ENCODE measurements at places on chromosomes 12 and 14. TPM values are rescaled to one million over a fixed set of nuclear protein-coding genes. Genes with fewer than 3 reads are reported as not detected.

GRCh38 chr14:50926851-50927386 lies 17.4 kb downstream of the PYGL start:
- DNase-seq: no peak

GRCh38 chr12:117441751-117442150 lies 80.3 kb upstream of the NOS1 start:
- no peak for DNase-seq

DNA sequence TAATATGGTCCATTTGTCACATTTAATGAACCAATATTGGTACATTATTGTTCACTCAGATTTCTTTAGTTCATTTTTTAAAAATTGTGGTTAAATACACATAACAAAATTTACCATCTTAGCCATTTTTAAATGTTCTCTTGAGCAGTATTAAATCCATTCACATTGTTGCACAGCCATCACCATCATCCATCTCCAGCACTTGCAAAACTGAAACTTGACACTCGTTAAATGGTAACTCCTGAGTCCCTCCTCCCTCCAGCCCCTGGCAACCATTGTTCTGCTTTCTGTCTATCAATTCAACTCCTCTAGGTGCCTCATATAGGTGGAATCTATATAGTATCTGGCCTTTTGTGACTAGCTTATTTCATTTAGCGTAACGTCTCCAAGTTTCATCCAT lies 86.4 kb downstream of the ACACB start:
- no peak for DNase-seq

DNA sequence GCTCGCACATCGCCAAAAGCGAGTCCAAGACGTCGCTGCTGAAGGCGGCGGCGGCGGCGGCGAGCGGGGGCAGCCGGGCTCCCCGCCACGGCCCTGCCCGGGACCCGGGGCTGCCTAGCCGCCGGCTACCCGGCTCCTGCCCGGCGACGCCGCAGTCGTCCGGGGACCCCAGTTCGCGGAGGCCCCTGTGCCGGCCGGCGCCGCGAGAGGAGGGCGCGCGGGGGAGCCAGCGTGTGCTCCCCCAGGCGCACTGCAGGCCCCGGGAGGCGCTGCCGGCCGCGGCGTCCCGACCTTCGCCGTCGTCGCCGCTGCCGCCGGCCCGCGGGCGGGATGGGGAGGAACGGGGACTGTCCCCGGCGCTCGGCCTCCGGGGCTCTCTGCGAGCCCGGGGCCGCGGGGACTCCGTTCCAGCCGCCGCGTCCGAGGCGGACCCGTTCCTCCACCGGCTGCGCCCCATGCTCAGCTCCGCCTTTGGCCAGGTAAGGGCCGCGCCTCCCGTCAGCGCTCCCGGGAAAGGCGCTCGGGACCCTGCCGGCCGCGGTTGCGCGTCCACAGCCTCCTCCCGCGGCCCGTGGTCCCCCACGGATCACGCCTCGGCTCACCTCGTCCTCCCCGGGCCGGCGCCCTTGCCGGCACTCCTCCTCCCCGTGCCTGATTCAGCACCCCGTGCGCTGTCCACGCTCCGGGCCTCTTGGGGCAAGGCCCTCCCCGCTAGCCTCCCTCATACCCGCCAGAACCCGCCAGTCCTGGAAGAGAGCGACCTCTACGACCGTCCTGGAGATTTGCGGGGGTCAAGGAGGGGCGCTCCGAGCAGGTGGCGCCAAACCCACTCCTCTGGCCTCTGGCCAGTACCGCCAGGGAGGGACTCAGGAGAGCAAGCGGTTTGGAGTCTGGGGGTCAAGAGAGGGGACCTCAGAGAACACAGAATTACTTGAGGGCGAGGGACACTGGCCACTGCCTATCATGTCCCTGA lies 721 bp downstream of the CABP1 start:
- peak; percentile 9 for DNase-seq

GRCh38 chr14:47261350-47261749 lies 414.1 kb downstream of the MDGA2 start:
- no peak for DNase-seq

GRCh38 chr12:103379670-103380069 lies 116.1 kb downstream of the C12orf42 start:
- DNase-seq: no peak

DNA sequence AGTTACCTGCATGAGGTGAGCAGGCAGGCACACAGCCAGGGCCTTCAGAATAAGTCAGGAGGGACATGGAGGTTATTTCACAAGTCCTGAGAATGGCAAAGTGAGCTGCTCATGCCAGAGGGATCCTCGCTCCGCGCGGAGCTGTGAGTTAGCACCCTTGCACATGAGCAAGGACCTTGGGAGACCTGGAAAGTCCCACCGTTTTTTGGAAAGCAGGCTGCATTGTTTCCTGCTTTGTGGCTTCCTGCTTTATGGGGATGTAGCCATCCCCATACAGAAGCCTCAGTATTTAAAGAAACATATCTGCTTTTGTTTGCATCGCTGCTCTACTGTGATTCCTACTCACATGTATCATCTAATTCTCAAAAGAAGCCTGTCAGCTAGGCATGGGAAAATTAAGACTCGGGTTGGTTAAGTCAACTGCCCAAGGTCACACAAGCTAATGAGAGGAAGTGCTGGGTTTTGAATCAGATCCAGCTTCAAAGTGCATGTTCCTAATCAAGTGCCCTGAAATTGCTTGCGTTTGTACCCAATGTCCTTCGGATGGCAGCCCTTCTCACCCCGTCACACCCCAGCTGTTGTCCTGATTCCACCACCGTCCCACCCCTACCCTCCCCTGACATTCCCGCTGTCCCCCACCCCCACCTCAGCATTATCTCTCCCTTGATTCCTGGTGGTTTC lies 106.2 kb downstream of the CRACR2A start:
- no peak for DNase-seq

GRCh38 chr12:1523558-1524050 lies 70.8 kb downstream of the FBXL14 start:
- DNase-seq: no peak

GRCh38 chr12:113464452-113464775 lies 7.3 kb downstream of the LHX5 start:
- DNase-seq: no peak

DNA sequence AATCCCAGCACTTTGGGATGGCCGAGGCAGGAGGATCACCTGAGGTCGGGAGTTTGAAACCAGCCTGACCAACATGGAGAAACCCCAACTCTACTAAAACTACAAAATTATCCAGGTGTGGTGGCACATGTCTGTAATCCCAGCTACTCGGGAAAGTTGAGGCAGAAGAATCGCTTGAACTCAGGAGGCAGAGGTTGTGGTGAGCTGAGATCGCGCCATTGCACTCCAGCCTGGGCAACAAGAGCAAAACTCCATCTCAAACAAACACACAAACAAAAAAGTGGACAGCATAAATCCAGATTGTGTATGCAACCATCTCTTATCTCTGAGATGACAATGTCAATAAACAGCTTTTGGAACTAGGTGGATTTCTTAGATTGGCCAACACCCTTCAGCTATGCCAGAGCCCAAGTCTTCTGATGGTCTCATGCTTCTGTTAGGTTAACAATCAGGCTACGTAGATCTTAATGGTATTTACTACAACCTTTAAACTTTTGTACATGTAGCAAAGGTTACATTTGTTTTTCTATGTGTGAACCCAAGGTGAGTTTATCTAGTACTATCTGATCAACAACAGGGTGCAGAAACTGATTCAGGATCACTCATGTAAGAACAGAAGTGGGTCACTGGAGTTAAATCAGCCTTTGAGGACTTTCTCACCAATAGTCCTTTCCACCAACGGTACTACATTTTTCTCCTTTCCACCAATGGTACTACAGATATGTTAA lies 73.7 kb downstream of the DUSP16 start:
- no peak for DNase-seq

DNA sequence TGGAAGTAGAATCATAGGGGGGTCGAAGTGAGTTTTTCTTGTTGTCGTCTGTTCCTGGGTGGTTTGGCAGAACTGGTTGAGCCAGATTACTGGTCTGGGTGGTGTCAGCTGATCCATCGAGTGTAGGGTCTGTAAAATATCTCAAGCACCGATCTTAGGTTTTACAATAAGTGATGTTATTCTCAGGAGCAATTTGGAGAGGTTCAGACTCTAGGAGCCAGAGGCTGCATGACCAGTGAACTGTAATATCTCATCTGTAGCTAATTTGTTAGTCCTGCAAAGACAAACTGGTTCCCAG lies 9.7 kb upstream of the SERPINA1 start:
- no peak for DNase-seq

DNA sequence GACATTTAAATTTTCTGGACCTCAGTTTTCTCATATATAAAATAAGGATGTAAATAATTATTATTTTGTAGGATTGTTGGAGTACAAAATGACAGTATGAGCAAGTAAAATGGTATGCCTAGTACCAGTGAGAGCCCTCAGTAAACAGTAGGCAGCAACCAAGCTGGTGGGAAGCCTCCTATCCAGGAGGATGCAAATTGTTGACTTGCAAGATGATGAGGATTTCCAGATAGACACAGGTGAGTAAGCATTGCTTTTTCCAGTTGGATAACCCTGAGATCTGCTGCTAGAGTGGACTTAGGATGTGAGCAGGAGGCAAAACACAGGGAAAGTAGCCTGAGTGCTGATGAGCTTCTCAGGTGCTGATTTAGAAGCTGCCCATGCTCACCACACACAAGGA lies 28.2 kb upstream of the AMIGO2 start:
- DNase-seq: no peak

DNA sequence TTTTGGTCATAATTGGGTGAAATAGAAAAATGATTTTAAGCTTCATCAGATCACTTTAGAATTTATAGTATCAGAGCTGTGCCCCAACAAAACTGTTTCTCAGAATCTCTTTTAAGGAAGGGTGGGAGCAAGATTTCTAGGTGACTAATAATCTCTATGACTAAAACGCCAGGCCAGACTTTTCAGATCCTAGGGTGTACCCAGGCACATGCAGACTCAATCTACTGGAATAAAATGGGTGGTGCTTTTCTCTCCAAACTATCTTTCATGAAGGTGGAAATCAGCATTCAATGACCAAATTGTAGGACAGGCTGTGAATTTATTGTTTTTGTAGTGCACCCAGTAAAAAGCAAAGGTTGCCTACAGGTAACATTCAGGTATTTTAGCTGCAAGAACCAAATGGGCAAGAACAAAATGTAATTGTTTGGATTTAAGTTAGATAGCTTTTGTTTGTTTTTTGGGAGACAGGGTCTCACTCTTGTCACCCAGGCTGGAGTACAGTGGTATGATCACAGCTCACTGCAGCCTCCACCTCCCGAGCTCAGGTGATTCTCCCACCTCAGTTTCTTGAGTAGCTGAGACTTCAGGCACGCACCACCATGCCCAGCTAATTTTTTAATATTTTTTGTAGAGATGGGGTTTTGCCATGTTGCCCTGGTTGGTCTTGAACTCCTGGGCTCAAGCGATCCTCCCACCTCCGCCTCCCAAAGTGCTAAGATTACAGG lies 49.5 kb downstream of the PPP2R5C start:
- DNase-seq: peak; percentile 44

DNA sequence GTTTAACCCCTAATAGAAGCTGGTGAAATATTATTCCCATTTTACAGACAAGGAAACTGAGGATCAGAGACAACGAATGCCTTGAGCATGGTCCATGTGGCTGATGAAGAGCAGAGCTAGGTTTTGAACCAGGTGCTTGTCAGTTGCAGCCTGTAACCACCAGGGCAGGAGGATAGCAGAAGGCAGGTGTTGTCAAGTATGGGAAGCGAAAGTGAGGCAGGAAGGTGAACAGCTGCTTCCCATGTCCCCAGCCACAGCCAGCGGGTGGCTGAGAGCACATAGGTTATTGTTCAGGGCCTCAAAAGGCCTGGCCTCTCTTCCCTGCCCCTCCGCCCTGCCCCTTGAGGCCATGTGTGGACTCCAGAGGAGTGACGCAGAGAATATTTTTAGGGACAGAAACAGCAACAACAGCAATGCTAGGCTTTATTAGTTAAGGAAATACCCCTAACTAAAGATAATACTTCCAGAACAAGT lies 39.6 kb downstream of the IQSEC3 start:
- DNase-seq: no peak

GRCh38 chr12:66775871-66776270 lies 97.0 kb upstream of the GRIP1 start:
- DNase-seq: no peak

GRCh38 chr14:93957751-93958566 lies 18.4 kb downstream of the ASB2 start:
- no peak for DNase-seq

DNA sequence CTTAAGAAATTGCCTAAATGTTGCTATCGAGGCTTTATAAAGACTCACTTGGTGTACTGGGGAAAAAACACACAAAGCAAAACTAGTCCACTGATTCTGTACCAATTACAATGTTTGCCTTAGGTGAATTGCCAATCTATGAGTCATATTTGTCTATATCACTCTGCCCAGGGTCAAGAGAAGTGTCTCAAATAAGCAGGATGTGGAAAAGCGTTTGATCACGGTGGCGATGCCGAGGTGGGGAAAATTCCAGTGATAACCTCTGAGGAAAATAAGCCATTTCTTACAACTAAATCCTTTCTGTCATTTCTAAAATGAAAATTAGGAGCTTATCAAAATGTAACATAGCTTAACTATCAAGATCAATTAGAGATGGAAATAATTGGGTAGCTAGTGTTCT lies 148.6 kb upstream of the DIO3 start:
- DNase-seq: no peak

GRCh38 chr12:9387450-9387849 lies 179.3 kb upstream of the PZP start:
- DNase-seq: no peak

GRCh38 chr12:15627995-15628945 lies 160.9 kb downstream of the EPS8 start:
- peak; percentile 10 for DNase-seq

The CMA1 gene
- total RNA-seq: not detected

The RIPK3 gene
- not detected for total RNA-seq

The PDE3A gene
- total RNA-seq: not detected

The ANO4 gene
- total RNA-seq: not detected

The CLBA1 gene
- 9.0 TPM for total RNA-seq

The GPHB5 gene
- not detected for total RNA-seq

The MTERF2 gene
- 3.0 TPM for total RNA-seq

The TOMM20L gene
- not detected for total RNA-seq

The KSR2 gene
- not detected for total RNA-seq

The SLC16A7 gene
- 42.9 TPM for total RNA-seq

The SOAT2 gene
- 0.15 TPM for total RNA-seq

The LRTM2 gene
- total RNA-seq: not detected

The POTEG gene
- total RNA-seq: not detected

The TSPAN8 gene
- not detected for total RNA-seq

The TPH2 gene
- not detected for total RNA-seq
